Renal cortical epithelial cell (primary cell): ENCODE measurements at places on chromosomes 6 and 20.

DNA sequence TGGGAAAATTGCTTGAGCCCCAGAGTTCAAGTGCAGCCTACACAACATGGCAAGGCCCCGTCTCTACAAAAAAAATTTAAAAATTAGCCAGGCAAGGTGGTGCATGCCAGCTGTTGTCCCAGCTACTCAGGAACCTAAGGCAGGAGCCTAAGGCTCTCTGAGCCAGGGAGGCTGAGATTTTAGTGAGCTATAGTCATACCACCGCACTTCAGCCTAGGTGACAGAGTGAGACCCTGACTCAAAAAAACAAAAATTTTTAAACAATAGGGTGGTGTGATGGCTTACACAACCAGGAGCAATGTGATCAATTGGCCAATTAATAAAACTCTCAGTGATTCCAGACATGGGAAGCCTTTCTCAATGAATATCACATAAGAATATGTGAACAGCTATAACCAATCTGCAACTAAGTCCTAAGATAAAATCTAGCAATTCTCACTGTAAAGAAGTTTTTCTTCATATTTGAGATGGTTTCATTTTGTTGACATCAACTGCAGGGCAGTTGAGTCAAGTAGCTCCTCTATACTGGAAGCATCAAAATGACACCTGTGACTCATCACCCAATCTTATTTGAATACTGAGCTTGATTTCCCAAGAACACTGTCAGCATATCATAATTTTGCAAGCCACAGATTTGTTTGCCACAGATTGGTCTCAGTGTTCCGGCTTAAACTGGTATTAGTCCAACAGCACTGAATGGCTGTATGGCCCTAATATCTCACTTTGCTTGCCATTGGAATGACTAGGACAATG is 169.0 kb upstream of the GJE1 start:
- peak; percentile 11 for DNase-seq

DNA sequence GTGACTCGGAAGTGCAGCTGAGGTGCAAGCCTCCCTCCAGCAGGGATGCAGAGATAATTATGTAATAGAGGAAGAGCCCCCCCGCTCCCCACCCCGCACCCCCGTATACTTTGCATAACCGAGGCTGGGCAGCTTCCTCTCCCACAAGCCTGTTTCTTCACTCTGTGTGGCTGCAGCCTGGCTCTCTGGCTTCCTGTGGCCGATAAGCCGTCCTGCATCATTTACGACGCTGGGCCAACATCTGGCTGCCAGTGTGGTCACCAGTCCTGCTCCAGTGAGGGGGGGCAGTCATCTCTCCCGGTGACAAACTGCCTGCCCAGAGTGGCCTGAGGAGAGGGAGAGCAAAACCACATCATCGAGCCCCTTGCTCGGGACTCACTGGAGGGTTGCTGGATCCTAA is 59.2 kb downstream of the RBM38 start:
- no peak for DNase-seq

DNA sequence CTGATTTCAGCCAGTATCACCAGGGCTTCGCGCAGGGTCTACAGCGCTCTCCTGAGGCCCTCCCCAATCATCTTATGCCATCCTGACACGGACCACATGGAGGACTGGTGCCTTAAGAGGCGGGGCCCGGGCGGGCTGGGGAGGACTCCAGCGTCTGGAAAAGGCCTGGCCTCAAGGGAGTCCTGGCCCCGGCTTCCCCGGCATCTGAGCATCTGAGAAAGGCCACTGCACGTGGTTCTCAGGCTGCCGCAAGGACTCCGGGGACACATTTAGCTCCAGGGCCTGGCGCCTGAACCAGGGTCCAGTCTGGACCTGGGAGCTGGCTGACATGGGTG is 21.4 kb downstream of the BHLHE23 start:
- no peak for DNase-seq

GRCh38 chr20:46118481-46119020 is 437 bp downstream of the CD40 start:
- peak; percentile 40 for DNase-seq

GRCh38 chr20:2295286-2295685 is 515 bp upstream of the TGM3 start:
- no peak for DNase-seq

DNA sequence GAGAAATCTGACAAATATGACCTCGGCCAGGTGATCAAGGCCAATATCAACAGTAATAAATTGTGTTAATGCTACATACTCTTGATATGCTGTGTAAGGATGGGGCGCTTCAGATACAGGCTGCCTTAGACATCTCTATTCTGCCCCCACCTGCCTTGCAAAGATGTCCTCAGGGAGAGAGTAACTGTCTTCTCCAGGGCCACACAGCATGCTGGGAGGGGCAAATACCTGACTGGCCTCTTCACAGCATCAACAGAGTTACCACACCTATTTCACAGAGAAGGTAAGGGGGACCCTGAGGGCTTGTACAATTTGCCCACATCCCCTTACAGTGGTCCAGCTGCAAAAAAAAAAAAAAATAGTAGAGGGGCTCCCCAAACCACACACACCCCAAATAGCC is 17.2 kb upstream of the KIAA1755 start:
- DNase-seq, result no peak

GRCh38 chr20:11790046-11790445 is 127.6 kb upstream of the BTBD3 start:
- DNase-seq, result no peak

- DNase-seq, result no peak
Measured at GRCh38 chr6:119614138-119614537, 264.6 kb upstream of the MAN1A1 start.

- peak; percentile 98 for DNase-seq
Measured at GRCh38 chr6:82045965-82046756, 201.4 kb downstream of the IBTK start.

DNA sequence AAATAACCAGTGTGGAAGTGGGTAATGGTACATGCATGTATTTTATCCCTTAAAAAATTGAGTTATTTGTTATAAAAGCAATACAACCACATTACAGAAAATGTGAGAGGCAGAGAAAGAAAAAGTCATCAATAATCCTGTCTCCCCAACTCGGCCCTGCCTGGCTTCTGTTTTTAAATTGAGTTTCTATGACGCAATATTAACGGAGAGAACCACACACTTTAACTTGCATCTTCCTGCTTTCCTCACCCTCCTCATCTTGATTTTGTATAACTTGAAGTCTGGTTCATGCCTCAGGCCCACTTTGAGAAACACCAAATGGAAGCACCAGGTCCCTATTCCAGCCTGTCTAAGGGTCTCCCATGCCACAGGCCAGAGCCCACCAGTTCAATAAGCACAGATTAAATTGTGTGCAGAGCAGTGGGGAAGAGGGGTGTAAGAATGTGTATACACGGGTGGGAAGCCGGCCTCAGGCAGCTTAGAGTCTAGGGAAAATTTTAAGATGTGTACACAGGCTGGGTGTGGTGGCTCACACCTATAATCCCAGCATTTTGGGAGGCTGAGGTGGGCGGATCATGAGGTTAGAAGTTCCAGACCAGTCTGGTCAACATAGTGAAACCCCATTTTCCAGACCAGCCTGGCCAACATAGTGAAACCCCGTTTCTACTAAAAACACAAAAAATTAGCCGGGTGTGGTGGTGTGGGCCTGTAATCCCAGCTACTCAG is 15.9 kb downstream of the KCNK5 start:
- DNase-seq, result no peak

GRCh38 chr6:23388086-23388783 is 737.8 kb upstream of the NRSN1 start:
- no peak for DNase-seq

GRCh38 chr6:158970640-158971275 is 29.2 kb downstream of the RSPH3 start:
- DNase-seq, result no peak

DNA sequence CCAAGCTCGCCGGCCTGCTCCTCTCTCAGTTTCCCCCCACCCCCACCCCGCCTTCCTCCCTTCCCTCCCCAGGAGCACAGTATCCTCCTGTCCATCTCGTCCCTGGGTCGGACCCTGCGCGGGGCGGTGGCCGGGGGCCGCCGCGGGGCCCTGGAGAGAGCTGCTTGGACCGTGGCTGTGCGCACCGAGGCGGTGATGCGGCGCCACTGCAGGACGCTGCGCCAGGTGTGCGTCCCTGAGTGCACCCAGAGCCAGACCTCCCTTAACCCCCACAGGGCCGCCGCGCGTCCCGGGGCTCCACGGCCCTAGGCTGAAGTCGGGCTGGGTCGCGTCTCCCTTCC is 2.2 kb downstream of the C20orf204 start:
- DNase-seq, result no peak

DNA sequence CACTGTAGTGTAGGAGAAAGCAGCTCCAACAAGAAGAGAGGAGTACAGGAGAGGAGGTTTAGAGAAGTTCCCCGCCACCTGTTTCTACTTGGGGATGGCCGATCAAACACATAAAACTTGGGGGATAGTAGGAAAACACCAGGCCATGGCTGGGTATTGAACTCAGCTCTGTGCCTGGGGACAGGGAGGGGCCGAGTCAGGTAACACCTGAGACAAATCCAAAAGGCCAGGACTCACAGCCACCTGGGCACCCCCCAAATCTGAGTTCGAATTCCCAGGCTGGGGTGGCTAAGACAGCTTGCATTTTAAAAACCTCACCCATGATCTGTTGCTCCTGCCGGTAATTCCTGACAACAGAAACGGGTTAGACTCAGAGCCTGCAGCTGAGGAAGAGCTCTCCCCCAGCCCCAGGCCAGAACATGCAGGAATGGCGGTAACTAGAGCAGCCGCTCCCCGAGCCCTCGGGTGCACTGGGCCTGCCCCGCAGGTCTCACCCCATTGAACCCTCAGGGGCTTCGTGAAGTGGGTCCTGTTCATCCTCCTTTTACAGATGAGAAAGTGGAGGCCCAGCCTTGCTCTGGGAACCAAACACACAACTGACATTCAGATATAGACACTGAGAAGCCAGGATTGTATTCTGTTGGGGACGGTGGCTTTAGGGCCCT is 61.0 kb downstream of the TCP11 start:
- no peak for DNase-seq

DNA sequence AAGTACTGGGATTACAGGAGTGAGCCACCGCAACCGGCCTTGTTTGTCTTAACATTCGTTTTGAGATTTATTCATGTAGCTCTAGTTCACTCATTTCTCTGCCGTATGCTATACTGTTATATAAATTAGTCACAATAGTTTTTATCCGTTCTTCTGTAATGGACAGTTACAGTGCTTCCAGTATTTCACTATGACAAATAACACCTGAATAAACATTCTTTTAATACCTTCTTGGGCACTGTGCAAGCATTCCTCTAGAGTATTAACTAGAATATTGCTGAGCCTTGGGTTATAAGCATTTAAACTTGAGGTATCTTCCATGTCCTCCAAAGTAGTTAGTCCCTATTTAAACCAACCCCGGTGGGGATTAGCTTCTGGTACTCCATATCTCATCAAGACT is 45.6 kb downstream of the STK38 start:
- no peak for DNase-seq

DNA sequence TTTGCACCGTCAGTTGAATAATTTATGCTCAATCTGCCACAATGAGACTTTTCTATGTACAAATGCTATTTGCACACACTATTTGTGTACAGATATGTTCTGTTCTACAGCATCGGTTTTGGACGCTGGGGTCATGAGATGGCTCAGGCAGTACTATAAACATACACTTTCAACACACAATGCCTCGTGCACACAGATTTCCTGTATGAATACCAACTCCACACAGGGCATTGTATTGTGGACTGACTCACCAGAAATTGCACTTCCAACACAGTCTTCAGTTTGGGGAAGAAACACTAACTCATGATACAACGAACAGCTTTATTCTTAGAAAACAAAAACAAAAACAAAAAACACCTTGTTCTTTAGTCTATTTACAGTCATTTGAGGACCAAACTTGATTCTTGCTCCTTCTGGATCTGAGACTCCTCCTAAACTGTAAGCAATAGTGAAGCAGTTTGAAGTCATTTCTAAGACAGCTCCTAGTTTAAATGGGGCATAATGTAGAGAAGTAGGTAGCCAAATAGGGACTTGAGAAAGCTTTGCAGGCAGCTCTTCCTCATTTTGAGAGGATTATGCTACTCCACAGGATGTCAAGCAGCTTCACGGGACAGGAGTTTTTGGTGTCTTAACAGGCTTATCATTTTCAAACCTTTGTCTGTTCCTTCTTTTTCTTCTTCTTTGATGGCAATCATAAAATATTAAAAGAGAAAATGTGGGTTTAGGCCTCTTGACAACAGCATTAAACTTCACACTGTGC is 33.7 kb downstream of the GJA10 start:
- DNase-seq, result peak; percentile 49

- DNase-seq, result no peak
Measured at GRCh38 chr6:36121787-36122494, 8.4 kb upstream of the MAPK13 start.

- DNase-seq, result no peak
Measured at GRCh38 chr6:43428874-43429273, 1.5 kb downstream of the ABCC10 start.

DNA sequence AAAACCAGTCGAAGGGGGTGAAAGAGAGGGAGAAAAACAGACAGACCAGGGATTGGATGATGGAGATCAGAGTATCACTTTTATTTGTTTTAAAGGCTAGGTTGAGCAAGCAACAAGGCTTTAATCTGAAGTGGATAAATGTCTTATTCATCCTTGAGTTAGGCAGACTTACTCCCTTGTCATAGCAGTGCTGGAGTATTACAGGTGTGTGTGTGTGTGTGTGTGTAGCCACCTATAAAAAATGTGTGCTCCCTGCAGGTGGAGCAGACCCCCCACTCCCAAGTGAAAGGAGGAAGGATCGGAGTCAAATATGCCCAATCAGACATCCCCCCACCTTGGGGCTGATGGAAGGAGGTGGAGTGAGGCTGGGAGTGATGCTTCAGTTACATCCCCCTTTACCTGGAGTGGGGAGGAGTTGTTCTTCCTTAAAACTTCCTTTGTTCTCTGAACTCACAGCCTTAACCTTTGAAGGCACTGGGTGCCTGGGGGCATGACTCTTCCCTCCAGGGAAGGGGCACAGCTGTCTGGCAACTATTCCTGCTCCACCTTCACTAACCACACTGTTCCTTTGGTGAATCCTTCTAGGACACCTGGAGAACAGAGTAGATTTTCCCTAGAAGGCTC is 27.3 kb downstream of the PTK7 start:
- no peak for DNase-seq

GRCh38 chr20:40600441-40601219 is 88.4 kb downstream of the MAFB start:
- peak; percentile 40 for DNase-seq

GRCh38 chr6:62328607-62329006 is 42.6 kb upstream of the KHDRBS2 start:
- no peak for DNase-seq

DNA sequence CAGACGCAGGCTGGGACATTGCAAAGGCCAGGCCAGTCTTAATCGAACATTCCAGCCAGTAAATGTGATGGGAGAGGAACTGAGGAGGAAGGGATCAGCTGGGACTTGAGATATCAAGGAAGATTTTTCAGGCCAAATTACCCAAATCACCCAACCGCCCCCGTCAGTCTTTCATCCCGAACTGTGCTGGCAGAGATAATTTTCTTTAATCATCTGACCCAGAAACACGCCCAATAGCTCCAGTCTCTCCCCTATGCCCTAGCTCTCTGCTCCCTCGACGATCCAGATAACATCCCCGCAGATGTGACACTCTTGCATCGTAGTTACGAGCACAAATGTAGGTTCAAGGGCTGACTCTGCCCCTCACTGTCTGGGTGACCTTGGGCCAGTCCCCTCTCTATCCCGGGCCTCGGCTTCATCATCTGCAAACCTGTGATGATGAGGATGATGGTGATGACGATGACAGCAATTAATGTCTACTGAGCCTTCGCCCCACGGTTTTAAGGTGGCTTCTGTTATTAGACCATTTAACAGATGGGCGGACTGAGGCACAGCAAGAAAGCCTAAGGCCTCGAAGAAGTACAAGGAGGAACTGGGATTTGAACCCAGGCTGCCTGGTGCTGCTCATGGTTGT is 118.6 kb downstream of the PREX1 start:
- no peak for DNase-seq

- DNase-seq, result peak; percentile 72
Measured at GRCh38 chr6:156720691-156721685, 56.2 kb upstream of the ARID1B start.
